ENCODE measurements at places on chromosomes 3 and 15. TPM values are rescaled to one million over a fixed set of nuclear protein-coding genes. Genes with fewer than 3 reads are reported as not detected.

DNA sequence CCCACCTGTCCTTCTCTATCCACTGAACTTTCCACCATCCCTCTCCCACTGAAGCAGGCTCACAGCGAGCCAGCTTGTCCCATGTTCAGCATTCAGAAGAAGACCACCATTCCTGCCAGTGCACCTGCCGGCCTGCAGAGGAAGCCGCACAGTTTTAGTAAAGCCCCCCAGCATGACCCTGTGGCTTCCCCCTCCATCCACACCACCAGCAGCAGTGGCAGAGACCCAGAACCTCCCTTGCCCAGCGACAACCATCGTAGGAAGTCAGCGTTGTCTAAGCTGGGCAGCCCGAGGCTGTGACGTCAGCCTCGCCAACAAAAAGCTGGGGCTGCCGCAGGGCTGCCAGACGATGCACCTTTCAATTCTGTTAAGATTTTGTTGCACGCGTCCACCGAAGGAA, 66.6 kb upstream of the TAMM41 start:
- no peak overlapping the region for H3K27ac ChIP-seq
- H3K4me1 ChIP-seq = no peaks in the 10 kb centered on the region
- H3K27me3 ChIP-seq = no peaks in the 10 kb centered on the region
- H3K36me3 ChIP-seq = no peaks in the 10 kb centered on the region
- no peak overlapping the region for H3K4me3 ChIP-seq

GRCh38 chr3:10453431-10454163, 51.8 kb downstream of the ATP2B2 start:
- H3K4me3 ChIP-seq = no peak overlapping the region
- H3K27me3 ChIP-seq = no peaks in the 10 kb centered on the region
- no peak for DNase-seq
- no peak overlapping the region for H3K27ac ChIP-seq
- H3K36me3 ChIP-seq = no peaks in the 10 kb centered on the region
- no peaks in the 10 kb centered on the region for H3K4me1 ChIP-seq

DNA sequence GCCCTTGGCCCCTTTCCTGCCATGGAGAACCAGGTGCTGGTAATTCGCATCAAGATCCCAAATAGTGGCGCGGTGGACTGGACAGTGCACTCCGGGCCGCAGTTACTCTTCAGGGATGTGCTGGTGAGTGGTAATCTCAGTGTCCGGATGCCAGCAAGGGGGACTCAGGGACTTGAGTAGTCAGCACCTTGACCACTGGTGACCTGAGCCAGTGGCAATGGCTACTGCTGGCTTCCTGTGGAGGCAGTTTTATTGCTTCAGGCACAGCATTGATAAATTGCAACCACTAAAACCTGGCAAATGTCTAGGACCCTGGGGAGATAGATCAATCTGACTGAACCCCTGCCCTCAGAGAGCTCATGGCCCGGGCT, 830 bp downstream of the MAP2K5 start:
- H3K36me3 ChIP-seq = no peaks in the 10 kb centered on the region
- H3K4me3 ChIP-seq = peak overlapping the region; percentile 85
- H3K27me3 ChIP-seq = no peaks in the 10 kb centered on the region
- DNase-seq = no peak

GRCh38 chr15:78264304-78265136, at the start of gene DNAJA4:
DNAJA4 (plus strand) TSS chr15:78264562; CDS start chr15:78264764, 202 bp downstream.
- H3K27ac ChIP-seq = peak within 1 kb of the TSS; percentile 96
- peaks cover 21% of the 10 kb centered on the region for H3K4me1 ChIP-seq
- H3K27me3 ChIP-seq = no peaks in the 10 kb centered on the region
- H3K36me3 ChIP-seq = no peaks in the 10 kb centered on the region

DNA sequence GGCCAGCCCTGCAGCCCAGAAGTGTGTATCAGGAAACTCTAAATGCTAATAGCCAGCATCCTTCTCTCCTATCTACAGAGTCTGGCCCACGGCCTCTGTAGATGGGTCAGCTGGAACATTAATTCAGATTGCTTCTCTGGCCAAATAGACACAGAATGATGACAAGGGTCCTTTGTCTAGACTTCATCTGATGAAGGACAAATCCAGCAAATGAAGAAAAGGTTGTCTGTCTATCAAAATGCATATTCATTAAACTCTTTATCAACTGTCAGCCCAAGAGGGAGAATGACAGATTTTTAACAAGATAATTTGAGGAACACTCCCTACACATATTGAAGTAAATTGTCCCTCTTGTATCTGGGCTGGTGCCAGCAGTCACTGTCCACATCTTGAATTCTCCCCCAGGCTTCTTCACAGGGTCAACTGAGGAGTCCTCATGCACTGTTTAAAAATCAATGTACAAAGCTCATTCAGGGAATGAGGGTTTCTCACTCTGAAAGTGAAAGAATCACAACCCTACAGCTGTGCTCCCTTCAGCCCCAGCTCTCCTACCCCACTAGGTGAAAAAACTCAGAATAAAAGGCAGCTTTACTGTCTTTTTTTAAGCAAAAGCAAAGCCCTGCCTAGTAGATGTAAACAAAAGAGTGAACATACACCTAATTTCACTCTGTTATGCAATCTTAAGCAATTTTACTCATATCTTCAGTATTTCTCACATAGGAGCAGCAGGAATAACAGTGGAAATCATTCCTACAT, 507.7 kb downstream of the IGSF11 start:
- H3K27me3 ChIP-seq = no peaks in the 10 kb centered on the region
- H3K27ac ChIP-seq = no peak overlapping the region
- no peak overlapping the region for H3K4me3 ChIP-seq
- H3K4me1 ChIP-seq = no peaks in the 10 kb centered on the region
- no peak for DNase-seq
- no peaks in the 10 kb centered on the region for H3K36me3 ChIP-seq

DNA sequence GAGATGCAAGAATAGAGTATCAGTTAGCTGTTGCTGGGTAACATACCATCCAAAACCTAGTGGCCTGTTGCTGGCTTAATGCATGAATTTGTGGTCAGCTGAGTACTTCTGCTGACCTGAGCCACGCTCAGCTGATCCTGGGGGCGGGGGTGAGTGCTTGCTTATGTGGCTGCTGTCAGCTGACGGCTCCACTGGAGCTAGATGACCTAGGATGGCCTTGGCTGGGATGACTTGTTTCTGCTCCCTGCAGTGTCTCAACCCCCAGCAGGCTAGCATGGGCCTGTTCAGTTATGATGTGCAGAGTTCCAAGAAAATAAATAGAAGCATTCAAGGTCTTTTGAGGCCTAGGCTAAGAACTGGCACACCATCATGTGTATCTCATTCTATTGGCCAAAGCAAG, 63.9 kb downstream of the FBLN2 start:
- no peaks in the 10 kb centered on the region for H3K27me3 ChIP-seq
- peak; percentile 68 for DNase-seq
- H3K4me3 ChIP-seq = no peak overlapping the region

GRCh38 chr3:46864061-46864881, 1.0 kb upstream of the MYL3 start:
- H3K27ac ChIP-seq = peak overlapping the region; percentile 26
- H3K4me1 ChIP-seq = peaks cover 3% of the 10 kb centered on the region
- no peaks in the 10 kb centered on the region for H3K27me3 ChIP-seq
- no peak for DNase-seq

DNA sequence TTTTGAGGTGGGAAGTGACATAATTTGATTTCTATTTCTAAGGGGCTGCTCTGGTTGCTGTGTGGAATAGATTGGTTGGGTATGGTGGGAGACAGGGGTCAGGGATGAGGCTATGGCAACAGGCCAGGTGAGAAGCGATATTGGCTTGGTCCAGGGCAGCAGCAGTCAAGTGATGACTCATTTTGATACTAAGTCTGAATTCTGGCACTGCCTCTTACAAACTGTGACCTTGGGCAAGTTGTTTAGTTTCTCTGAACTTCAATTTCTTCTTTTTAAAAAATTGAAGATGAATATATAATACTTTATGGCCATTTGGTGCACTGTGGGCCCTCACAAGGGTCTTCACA, 40.4 kb upstream of the CLSTN2 start:
- H3K27me3 ChIP-seq = no peaks in the 10 kb centered on the region
- no peaks in the 10 kb centered on the region for H3K36me3 ChIP-seq
- peaks cover 27% of the 10 kb centered on the region for H3K4me1 ChIP-seq

GRCh38 chr3:57852896-57853295, 96.8 kb downstream of the SLMAP start:
- no peak overlapping the region for H3K27ac ChIP-seq
- H3K4me3 ChIP-seq = no peak overlapping the region
- no peaks in the 10 kb centered on the region for H3K4me1 ChIP-seq

DNA sequence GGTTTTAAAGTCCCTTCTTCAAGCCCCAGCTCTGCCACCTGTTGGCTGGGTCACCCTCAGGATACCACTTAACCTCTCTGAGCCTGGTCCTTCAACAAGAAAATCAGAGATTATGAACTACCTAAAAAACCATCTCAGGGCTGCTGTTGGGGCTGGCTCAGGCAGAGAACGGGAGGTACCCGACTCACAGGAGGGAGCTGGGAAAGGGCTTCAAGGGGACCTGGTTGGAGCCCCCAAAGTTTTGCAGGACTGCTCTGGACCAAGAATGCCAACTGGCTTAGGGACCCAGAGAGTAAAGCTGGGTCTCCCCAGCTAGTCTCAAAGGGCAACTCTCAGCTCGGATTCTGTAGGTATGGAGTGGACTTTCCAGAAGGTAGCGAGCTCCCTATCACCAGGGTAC, 41.5 kb downstream of the WNT7A start:
- no peaks in the 10 kb centered on the region for H3K27me3 ChIP-seq
- H3K4me1 ChIP-seq = no peaks in the 10 kb centered on the region
- no peaks in the 10 kb centered on the region for H3K36me3 ChIP-seq

The WDR6 gene
- total RNA-seq = 71.1 TPM

The ENTPD3 gene
- total RNA-seq = 0.12 TPM

The VEPH1 gene
- total RNA-seq = 0.86 TPM

The SYNM gene
- 211 TPM for total RNA-seq
